COR-L47 (cell line): ENCODE measurements at places on chromosomes 5 and 9.

DNA sequence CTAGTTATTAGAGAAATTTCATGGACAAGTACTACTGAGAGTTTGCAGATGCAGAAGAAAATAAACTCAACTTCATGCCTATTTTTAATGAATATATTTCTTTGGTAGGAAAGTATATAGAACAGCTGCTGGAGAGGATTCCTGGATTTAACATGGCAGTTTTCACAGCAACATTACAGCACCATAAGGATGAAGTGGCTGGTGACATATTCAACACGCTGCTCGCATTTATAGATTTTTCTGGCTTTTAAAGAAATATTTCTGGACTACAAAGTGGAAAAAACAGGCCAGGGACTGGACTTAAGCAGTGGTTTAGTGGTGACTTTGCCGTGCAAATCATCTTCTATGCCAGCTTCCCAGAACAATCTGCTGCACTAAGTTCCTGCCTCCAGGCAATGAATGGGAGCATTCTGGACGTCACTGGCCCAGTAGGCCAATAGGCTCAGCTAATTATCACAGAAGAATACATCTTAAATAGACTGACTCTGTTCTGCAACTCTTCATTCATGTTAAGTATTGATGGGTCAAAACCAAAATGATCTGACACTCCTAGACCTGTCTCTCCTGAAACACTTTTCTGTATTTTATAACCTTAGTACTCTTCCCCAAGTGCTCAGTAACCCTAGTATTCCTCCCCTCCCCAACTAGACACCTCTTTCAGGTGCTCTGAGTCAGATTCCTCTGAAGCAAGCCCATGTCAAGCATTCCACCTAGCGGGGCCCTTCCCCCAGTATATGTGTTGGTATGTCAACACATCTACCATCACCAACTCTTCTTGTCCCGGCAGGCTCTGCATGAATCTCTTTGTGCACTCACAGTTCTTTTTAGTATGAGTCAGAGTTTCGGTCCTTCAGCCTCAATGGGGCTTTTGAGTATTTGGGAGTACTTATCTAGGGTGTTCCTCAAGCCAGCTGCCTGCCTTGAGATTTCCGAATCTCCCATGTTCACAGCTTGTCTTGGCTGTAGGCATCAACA is 625.5 kb downstream of the CHSY3 start:
- no peak for DNase-seq

DNA sequence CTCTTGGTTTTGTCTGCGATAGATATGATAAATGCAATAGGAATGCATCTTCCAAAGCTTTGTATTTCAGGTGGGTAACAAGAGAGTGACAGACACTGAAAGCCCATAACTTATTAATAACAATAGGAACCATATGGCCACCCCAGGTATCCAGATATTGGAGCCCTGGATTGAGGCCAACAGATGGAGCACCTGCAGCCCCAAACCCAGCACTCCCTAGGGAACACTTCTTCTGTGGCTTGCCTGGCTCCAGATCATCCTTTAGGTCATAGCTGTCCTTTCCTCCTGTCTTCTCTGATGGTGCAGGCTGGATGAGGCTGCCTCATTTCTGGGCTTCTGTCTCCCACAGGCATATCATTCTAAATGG is 5.0 kb upstream of the IL3 start:
- no peak for DNase-seq

- no peak for DNase-seq
These were observed 52.1 kb downstream of the RGS7BP start for GRCh38 chr5:64557911-64558310.

GRCh38 chr9:137029058-137029936 is 1.3 kb upstream of the ABCA2 start:
- DNase-seq: peak; percentile 22

GRCh38 chr9:122477346-122477745 is 380 bp downstream of the OR1J1 start:
- no peak for DNase-seq

GRCh38 chr5:32839106-32839505 is 128.0 kb downstream of the NPR3 start:
- no peak for DNase-seq

- DNase-seq: no peak
These were observed 56.7 kb downstream of the MAPKAP1 start for GRCh38 chr9:125650271-125650737.

DNA sequence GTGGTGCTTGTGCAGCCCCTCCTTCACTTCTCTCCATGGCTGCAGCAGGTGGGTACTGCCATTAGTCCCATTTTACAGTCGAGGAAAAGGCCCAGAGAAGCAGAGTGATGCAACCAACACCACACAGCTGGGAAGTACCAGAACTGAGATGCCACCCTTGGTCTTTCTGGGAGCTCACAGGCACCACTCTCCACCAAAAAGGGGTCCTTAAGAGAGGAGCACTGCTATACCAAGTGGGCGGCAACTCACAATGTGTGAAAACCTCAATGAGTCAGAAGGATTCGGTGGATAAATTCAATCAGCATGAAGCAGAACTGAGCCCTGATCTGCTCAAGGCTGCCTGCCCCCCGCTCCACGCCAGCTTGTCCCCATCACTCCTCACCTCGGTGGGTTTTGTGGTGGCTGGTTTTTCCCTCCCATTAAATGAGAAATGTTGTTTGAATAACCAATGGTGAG is 213.7 kb downstream of the FSTL4 start:
- no peak for DNase-seq

- DNase-seq: no peak
These were observed 106.5 kb downstream of the FANCC start for GRCh38 chr9:95211028-95211427.

DNA sequence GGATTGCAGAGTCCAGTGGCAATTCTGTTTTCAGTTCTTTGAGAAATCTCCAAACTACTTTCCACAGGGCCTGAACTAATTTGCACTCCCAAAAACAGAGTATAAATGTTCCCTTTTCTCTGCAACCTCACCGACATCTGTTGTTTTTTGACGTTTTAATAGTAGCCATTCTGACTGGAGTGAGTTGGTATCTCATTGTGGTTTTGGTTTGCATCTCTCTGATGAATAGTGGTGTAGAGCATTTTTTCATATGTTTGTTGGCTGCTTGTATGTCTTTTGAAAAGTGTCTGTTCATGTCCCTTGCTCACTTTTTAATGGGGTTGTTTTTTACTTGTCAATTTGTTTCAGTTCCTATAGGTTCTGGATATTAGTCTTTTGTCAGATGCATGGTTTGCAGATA is 72.6 kb downstream of the PALM2AKAP2 start:
- DNase-seq: no peak

GRCh38 chr5:89337-90286 is 2.4 kb upstream of the PLEKHG4B start:
- no peak for DNase-seq

GRCh38 chr9:70987986-70988385 is 133.4 kb downstream of the TRPM3 start:
- DNase-seq: no peak
